ENCODE measurements at places on chromosomes 6 and 20.

DNA sequence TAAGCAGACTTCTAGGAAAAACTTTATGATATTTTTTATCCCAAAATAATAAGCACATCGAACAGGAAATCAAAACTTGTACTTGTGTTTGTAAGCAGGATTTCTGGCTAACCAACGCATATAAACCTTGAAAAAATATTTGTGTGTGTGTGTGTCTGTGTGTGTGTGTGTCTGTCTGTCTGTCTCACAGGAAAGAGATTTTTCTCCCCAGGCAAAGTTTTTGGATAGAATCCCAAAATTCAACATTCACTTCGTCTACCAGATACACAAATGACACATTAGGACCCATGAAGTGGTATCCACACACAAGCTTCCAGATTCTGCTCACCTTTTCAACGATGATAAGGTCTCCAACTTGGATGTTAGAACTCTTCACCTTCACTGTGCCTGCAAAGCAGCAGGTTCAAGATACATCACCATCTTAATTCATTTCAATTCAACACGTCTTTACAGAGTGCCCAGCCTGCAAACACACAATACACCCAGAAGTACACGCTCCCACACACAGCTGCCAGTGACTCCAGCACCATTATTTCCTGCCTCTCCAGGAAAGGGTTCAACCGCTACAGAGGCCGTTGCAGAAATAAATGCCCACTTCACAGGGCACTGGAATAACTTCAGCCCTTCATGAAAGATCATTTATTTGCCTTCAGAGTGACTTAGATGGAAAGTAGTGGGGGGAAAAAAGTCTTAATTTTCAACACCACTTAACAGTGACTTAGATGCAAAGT lies 70.9 kb downstream of the ATP9A start:
- peak; percentile 18 for DNase-seq

GRCh38 chr20:33827634-33828325 lies 16.6 kb downstream of the CHMP4B start:
- DNase-seq: no peak

GRCh38 chr6:138188278-138188941 lies 26.7 kb downstream of the ARFGEF3 start:
- peak; percentile 86 for DNase-seq

DNA sequence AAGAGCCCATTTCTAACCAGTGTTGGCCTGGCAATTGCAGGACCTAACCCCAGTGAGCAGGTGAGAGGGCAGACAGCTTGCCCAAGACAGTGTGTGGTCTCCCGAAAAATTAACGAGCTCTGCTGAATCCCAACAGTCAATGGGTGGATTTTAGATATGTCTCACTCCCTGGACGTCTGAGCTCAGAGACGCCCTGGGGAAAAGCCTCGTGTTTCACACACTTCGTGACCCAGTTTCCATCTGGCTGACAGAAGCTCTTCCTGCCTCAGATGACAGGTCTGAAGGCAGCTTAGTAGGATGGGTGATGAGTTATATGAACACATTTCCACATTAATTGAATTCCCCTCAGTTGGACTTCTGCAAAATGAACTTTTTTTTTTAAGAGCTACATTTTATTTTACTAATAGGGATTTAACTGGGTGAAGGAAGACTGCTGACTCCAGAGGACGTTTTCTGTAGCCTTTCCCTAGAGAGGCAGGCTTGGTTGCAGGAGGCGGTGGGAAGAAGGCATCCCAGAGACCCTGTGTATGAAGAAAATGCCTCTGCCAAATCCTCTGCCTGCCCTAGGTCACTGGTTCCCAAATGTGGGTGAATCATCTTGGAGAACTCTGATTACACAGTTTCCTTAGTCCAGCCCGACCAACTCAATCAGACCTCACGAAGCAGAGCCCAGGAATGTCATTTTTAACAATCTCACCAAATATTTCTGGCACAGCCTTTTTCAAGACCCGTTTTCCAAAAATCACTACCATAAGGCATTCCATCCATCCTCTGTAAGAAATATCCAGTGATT lies 71.7 kb upstream of the LY86 start:
- DNase-seq: no peak

- DNase-seq: no peak
Measured at GRCh38 chr20:38723848-38724625, at the start of gene SLC32A1. Gene SLC32A1 (plus strand): TSS chr20:38724486. CDS start chr20:38724725, 239 bp downstream.

GRCh38 chr20:57275813-57276212 lies 9.4 kb upstream of the BMP7 start:
- DNase-seq: peak; percentile 85

DNA sequence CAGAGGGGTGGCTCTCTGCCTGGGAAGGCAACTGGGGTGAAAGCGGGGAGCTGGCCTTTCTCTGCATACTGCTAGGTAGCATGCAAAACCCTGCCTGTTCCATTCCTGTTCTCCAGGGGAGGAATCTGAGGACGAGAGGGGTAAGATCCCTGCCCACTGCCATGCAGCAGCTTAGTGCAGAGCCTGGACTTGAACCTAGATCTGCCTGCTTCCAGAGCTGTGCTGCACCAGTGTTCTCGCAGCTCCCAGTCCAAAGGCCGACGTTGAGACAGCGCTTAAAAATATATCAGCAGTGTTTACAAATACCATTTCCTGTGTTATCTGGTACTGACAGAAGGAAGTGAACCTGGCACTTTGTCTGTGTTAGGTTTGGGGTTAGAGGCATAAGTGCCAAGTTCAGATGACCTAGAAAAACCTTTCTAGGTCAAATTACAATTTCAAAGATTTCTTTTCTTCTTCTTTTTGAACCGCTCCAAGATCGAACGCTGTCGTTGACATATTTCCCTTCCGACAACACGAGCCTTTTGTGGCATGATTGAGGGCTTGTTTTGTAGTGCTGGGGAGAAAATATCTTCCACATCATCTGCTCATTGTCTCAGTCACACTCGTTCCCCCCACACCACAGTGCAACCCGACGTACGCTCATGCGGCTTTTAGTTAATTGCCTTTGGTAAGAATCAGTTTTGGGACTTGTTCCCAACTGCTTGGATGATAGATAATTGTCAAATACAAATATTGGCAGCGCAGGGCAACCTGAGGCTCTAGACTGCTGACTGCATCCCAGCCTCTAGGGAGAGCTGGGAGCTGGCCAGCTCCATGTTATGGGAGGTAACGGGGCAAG lies 44.6 kb downstream of the TOX2 start:
- DNase-seq: no peak

DNA sequence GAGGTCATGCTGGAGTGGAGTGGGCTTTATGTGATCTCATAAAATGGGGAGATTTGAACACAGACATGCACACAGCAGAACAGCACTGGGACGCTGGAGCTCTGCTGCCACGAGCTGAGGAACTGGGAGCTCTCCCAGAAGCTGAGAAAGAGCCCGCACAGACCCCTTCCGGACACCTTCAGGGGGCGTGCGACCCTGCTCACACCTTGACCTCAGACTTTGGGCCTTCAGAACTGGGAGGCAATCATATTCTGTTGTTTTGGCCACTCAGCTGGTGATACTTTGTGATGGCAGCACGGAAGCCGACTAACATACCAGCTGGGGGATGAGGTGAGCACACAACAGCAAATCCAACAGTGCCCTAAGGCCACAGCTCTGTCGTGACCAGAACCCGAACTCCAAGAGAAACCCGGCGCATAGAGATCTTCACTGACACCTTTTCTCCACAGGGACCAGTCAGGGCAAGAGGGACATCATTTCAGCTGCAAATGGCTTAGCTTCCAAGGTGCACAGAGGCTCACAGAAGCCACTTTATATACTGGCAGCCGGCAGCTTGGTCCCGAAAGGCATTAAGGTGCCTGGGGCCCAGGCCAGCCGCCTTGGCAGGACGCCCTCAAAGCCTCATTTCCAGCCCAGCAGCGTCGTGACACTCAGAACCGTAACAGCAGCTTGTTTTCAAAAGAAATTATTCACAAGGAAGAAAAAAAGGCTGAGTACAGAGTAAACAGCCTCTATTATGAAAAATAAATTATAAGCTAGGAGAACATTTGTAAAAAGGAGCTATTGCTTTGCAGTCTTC lies 89.3 kb downstream of the RNASET2 start:
- no peak for DNase-seq

DNA sequence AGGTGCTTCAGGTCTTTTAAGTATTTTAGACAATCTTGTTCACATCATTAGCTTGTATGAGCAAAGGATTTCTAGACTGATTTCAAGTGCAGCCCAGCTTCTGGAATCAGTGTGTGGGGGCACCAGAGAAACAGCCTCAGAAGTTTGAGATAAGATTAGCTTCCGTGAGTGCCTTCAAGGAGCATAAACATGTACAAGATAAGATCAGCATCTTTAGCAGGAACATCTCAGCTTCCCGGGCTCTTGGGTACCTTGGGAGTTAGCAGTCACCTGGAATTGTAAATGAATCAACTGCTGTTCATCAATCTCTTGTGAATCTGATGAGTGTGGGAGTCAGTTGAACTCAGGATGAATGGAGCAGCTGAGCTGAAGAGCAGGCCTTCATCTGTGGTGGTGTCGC lies 12.0 kb upstream of the CITED2 start:
- DNase-seq: no peak

DNA sequence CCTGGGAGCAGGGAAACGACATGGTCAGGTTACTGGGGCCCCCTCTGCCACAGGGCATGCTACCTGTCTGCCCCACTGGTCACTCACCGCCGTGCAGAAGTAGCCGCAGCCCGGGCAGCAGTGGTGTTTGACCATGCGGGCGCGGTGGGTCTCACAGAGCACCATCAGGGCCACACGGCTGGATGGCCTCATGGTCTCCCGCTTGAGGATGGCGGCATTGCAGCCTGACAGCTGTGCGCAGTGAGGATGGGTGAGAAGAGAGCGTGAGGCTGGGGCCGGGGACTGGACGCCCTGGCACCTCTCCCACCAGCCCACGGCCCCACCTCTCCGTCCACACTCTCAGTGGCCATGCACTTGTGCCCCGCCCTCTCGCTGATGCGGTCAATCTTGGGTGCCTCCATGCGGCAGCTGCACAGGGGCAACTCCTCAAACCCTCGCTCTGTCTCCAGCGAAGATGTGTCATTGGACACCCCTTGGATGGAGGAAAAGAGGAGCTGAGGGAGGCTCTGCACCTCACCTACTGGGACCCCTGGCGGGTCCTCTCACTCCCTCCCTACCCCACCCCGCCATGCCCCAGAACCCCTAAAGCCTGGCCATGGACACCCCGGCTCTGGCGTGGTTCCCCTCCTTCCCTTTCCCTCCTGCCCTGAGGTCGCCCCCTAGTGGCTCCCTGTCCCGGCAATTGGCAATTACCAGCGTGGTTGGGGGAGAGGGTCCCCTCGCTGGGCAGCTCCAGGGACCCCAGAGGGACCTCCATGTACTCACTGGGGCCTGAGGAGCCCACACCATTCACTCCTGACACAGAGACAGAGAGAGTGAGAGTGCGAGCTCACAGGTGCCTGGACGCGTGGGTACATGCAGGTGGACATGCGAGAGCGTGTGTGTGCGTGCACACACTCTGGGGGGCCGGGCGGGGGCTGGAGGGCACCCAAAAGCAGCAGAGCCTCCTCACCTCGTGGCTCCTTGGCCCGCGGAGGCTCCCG lies 8.9 kb downstream of the EHMT2 start:
- DNase-seq: no peak

GRCh38 chr6:56793938-56794337 lies 151.2 kb upstream of the DST start:
- no peak for DNase-seq

DNA sequence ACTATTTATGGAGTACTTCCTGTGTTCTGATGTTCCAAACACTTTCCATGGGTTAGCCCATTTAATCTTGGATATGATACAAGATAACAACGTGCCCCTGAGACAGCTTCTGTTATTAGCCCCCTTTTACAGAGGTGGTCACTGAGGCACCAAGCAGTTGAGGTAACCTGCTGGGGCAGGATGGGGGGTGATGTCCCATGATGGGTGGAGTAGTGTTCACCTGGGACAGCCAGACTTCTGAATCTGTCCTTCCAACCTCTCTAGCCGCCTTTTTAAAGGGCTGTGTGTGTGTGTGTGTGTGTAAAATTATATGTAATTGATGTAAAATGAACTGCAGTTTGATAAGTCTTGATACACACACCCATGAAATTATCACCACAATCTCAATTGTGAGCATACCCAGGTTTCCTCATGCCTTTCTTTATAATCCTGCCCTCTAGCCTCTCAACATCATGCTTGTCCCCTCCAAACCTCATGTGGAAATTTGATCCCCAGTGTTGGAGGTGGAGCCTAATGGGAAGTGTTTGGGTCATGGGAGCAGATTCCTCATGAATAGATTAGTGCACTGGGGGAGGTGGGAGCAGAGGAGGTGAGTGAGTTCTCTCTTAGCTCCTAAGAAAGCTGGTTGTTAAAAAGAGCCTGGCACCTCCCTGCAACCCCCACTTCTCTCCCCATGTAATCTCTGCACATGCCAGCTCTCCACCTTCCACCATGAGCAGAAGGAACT lies 39.2 kb downstream of the PLAGL2 start:
- no peak for DNase-seq

GRCh38 chr20:44589537-44589936 lies 7.2 kb downstream of the PKIG start:
- no peak for DNase-seq

DNA sequence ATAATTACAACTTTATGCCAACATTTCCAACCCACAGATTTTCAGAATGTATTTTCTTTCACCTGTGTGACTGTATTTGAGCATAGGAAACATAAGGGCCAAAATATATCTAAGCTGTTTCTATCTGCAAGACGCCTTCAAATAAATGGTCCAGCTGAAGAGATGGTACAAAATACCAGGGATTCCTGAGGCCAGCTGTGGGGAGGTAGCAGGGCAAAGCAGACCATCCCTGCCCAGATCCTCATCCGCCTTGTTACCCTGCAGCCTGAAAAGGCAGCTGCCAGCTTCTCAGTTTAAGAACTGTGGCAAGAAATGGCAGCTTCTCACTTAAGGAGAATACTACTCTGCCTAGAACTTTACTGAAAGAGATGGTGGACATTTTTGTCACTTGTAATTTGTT lies 143.3 kb downstream of the KHDC1L start:
- no peak for DNase-seq

DNA sequence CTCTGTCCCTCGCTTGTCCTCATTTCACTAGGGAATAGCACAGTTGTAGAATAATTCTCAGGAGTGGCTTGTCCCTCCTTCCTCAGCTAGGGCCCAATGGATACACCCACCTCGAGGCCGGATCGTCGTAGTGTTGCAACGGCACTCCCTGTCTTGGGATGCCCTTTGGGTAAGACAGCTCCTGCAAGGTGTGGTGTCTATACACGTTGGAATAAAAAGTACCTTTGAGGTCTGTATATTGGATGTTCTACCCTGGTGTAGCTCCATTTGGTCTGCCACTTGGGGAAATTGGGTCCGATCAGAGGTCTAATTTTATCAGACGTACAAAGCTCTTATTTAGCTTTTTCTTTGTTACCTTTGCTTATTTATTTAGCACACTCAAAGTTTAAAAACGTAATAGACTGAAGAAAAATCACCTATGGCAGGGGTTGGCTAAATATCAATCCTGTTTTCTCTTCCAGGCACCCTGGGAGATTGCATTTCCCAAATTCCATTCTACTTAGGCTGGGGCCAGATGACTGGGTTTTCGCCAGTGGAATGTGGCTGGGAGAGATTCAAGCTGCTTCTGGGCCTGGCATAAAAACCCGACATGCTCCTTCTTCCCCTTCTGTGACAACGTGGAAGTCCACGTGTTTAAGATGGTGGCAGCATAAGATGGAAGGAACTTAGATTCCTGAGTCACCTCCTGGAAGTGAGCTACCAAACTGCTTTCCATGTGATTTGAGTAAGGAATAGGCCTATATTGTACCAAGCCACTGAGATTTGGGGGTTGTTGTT lies 82.3 kb upstream of the CD83 start:
- peak; percentile 27 for DNase-seq
